NCI-H1105 treated with DMSO at 0.1 percent for 48 hours (cell line): ENCODE measurements at places on chromosomes 13 and 19.

DNA sequence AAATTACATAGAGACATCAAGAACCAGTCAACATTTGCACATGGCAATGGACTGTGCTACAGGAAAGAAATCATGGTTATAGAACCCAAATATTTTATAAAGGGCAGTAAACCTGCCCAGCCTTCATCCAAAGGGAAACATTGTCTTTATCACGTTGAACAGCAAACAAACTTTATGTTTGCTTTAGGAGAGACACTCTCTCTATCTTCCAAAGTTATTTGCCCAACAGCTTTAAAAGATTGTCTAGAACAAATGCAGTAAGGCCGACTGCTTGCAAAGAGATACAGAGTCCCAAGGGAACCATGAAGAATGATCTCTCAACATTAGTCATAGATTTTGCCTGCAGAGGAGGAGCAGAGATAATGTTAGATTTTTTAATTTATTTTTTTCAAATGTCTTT, 1323.5 kb upstream of the SLC10A2 start:
- no peak for DNase-seq

GRCh38 chr13:102751886-102752285, 21.7 kb downstream of the TEX30 start:
- DNase-seq, result no peak

GRCh38 chr13:50080203-50080910, 65.1 kb downstream of the KCNRG start:
- peak; percentile 27 for DNase-seq

DNA sequence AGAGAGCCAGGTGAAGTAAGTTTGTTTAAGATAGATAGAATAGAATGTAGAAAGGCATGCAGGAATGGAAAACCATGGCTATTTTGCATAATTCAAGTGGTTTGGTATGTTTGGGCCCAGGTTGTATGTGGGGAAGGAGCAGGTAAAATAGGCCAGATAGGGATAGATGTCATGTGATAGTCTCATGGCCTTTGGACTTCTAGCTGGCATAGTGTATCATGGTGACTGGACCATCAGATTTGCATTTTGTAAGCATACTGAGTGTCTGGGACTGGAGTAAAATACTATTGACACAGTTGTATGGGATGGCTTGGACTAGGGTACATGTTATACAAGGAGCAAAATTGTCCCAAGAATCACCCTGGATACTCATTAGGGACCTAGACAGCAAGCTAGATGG, 38.9 kb downstream of the COG3 start:
- no peak for DNase-seq

GRCh38 chr13:99033814-99034213, 56.0 kb upstream of the DOCK9 start:
- DNase-seq, result peak; percentile 30

DNA sequence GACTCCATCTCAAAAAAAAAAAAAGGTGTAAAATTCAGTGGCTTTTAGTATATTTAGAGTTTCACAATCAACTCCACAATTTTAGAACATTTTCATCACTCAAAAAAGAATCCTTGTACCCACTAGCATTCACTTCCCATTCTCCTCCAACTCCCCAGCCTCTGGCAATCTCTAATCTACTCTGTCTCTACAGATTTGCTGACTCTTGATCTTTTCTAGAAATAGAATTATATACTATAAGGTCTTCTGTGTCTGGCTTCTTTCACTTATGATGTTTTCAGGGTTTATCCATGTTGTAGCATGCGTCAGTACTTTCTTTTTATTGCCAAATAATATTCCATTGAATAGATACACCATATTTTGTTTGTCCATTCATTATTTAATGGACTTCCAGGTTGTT, 8.0 kb upstream of the FARP1 start:
- no peak for DNase-seq

GRCh38 chr13:111976474-111977178, 90.3 kb upstream of the SOX1 start:
- DNase-seq, result peak; percentile 26

GRCh38 chr13:46077265-46077664, 24.7 kb upstream of the ZC3H13 start:
- no peak for DNase-seq
